ENCODE measurements at places on chromosomes 5 and 9.

DNA sequence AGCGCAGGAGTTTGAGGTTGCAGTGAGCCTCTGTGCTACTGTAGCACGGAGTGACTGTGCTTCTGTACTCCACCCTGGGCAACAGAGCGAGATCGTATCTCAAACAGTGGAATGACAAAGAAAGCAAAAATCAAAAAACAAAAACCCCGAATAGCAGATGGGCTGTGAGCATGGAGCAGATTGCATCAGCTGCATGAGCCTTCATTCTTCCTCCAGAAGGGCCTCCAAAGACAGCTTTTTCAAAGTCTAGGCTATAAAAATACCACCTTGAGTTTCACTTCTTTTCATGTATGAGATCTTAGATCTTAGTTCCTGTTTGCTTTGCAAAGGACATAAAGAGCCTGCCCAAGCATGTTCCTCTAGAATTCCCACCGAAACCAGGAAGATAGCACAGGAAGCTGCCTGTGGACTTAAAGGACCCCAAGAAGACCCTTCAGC, 15.0 kb upstream of the HSPB3 start:
- DNase-seq, result no peak

DNA sequence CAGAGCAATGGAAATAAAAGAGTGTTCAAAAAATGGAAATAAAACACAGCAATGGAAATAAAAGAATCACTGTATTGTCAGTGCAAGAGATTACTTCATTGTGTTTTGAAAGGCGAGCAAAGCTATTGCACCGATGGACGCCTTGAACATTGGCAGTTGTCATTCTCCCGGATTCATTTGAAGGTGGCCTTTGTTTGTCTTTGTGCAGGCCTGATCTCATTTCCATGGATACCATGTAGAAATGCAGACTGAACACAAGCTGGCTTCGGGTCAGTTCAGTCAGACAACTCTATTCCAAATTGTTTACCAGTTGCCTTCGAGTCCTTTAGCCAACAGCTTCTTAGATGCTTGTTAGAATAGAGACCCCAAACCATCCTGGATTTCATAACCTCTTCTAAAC, 8.3 kb downstream of the ITGA2 start:
- no peak for DNase-seq

- DNase-seq, result no peak
Observed at GRCh38 chr9:19665146-19665863, 123.5 kb downstream of the SLC24A2 start.

DNA sequence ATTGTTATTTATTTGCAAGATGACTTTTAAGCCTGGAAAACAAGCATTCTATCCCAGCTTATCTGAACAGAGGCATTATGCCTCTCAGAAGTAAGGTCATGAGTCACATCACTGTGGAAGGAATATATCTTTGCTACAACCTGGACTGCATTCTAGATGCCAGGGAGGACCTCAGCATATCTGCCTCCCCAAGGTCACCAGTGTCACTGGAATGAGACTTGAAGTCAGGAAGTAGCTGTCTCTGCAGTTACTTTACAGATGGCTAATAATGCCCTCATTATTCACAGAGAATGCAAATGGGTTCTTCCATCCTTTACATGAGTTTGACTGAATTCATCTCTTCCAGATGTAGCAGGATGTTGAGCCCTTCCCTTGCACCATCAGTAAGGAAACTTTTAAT, 4.4 kb upstream of the FAM13B start:
- no peak for DNase-seq

DNA sequence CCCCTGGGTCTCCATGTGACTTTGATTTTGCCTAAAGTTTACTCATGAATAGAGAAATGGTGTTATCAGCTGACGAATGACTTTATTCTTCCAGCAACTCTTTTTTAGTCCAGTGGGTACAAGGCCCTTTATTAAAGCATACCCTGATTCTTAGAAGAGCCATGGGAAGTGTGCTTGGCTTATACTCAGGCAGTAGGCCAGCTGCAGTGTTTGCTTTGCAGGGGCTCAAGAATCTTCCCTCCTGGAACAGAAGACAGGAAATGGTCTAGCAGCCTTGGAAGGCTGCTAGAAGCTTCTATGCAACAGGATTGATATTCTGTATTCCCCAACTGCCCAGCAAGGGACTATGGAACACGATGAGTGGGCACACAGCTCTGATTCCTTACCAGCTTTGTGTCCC, 73.4 kb upstream of the PLPP6 start:
- no peak for DNase-seq

- DNase-seq, result no peak
Observed at GRCh38 chr5:9545992-9546851, at the start of gene SEMA5A. Gene SEMA5A, minus strand, starts transcription at chr5:9546075. Its CDS starts 166,129 bp downstream, at chr5:9379946.

DNA sequence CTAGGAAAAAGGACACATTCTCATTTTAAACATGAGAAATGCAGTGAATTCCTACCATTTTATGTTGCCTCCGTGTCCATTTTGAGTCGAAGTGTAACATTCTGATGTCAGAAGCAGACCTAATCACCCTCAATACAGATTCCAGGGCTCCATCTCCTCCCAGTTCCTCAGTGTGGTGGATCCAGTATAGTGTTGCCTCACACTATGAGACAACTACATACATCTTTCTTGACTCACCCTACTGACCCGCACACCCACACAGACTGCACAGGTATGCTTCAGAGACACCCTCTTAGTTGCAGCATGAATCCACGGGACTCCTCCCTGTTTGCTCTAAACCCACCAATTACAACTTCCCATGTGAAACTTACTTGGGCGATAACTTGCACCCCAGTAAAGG, 564.9 kb downstream of the SEMA5A start:
- no peak for DNase-seq

GRCh38 chr9:101132801-101133200, 104.3 kb downstream of the PLPPR1 start:
- DNase-seq, result no peak

DNA sequence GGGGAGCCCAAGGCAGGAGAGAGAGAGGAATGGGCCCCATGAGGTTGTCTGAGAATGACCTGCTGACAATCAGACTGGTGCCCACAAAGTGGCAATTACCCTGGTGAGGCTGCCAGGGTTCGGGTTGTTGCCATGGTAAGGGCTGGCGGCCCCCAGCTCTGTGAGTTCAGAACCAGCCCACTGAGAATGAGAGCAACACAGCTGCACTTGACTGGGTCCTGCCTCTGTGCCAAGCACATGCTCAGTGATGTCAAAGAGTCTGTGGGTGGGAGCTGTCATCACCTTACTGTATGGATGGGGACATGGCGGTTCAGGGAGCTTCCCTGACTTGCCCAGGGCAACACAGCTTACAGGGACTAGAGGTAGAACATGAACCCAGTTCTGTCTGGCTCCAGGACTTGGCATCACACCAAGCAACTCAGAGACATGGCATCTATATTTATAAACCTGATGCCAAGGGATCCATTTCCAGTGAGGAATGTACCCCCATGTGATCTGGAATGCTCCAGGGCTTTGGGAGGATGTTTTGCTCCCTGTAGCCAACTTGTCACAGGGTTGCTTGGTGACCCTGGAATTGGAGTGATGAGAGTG, 38.2 kb upstream of the TEX48 start:
- DNase-seq, result no peak

DNA sequence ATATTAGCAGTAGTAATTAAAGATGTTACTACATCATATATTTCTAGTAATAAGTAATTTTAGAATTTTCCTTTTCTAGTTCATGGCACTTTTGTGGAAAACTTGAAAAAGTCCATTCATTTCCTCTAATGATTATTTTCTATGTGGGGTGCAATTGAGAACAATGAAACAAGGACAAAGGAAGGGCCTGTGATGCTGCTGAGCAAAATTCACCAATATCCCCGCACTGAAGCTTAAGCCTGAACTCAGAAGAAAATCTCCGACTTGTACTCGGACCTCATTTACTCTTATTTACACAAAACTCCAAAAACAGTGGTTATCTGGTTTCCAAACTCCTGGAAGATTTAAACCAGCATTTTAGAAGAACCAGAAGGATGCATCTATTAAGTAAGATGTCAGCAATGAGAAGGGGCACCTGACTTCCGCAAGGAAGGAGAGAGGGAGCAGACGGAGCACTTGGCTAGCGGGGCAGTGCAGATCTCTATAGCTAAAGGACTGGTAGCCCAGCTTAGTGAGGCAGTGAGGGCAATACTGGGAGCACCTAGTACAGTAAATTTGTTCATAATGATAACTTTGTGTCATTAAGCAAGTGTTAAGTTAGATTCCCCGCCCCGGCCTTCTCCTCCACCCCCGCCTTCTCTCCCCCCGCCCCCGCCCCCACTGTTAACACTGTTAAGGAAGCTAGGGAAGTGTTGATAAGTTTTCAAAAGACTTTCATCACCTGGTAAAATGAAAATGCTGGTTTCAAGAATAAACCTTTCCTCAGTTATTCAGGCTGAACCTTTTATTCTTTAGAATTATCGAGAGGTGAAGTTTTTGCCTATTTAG, 123.3 kb downstream of the ZSWIM6 start:
- no peak for DNase-seq

GRCh38 chr5:11415751-11416150, 488.5 kb downstream of the CTNND2 start:
- no peak for DNase-seq

DNA sequence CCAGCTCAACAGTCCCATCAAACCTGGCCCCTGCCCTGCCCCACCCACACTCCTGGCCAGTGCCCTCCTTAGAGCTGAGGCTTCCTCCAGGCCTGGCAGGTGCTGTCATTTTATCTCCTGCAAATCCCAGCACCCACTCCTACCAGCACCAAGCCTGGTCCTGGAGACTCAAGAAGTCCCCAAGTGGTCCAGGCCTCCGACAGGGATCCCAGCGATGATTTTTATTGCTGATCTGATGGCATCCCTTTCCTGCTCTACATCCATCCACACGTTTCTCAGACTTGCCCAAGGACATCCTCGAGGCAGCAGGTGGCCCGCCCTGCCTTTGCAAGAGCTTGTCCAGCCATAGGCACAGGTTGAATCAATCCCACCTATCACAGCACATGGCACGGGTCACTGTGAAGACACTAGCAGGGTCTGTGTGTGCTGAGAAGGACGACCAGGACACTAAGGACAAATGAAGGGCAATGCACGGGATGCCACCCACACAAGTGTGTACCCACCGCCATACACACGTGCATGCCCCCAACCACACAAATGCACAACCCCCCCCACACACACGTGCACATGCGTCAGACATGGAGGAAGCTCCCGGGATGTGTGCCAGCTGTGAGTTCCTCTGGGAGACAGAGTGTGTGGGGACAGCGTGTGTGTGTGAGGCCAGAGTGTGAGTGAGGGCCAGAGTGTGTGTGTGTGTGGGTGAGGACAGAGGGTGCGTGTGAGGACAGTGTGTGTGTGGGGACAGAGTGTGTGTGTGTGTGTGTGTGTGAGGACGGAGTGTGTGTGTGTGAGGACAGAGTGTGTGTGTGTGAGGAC, 62.4 kb upstream of the UBAC1 start:
- no peak for DNase-seq

- DNase-seq, result no peak
Observed at GRCh38 chr9:108473209-108474112, 382.3 kb downstream of the ACTL7B start.

- DNase-seq, result no peak
Observed at GRCh38 chr9:136100700-136101614, 5.9 kb upstream of the NACC2 start.

DNA sequence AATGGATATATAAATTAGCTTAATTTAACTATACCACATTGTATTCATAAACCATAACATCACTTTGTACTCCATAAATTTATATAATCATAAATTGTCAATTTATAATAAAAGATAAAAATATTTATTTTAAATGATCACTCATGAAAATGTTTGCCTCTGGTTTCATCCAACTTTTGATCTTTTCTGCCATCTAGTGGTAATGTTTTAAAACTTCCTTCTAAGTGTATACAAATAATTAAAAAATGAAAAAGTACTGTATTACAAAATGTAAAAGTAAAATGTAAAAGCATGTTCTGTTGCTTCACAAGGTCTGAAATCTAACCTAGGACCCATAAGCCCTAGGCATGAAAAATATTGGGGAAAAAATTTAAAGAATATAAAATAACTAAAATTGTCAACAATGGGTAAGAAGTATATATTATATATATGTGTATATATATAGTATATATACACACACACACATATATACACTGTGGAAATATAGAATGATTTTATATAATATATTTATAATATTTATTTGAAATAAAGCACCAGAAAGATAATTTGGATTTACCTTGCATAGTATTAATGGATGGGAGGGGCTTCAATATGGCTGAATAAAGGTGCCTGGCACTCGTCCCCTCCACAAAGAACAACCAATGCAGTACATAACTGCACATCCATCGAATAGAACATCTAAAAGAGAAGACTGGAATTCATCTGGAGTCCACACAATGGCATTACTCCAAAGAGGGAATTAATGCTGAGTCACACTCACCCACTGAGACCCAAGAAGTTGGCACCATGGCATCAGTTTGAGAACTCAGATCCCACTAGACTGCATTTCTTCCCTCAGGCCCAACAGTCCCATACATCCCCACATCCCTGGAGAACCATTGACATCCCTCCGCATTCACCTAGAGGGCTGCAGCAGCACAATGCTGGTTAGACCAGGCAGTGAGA, 32.5 kb downstream of the ANXA1 start:
- DNase-seq, result no peak

DNA sequence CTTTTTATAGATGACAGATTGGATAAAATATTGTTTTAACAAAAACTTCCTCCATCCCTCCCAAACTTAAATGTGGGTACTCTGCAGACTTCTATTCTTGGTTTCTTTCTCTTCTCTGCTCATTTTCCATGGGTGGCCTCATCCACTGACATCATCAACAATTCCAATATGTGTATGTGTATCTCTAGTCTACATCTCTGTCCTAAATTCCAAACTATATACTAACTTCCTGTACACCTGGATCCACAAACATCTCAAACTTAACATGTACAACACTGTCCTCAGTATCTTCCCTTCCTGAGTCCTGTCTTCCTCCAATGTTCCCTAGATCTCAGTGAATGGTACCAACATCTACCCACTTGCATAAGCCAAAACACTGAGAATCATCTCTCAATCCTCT, 28.5 kb upstream of the CDK5RAP2 start:
- no peak for DNase-seq

- DNase-seq, result no peak
Observed at GRCh38 chr5:64786372-64786771, 17.6 kb downstream of the CWC27 start.

DNA sequence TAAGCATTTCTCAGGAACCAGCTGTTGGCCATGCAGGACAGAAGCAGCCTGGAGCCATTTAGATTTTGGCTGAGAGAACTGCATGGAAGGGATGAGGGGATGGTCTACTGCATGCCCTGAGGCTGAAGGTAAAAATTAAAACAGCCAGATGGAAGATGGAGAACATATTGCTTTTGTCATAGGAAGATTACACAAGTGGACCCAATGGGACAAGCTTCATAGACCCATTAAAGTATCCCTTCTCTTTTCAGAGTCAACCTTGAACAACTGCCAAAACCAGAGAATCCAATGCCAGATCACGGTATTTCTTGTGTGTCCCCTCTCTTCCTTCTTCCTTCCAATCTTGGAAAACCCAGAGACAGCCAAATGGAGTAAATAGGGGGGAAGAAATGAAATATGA, 253.4 kb downstream of the NR2F1-AS1 start:
- no peak for DNase-seq

Data from activated naive CD8-positive, alpha-beta T cell treated with anti-CD3 and anti-CD28 coated beads, Interleukin-2, amount 50 U/mL, for 16 hours (primary cell).